A549 (cell line): ENCODE measurements at places on chromosomes 5 and 9. TPM values are rescaled to one million over a fixed set of nuclear protein-coding genes. Genes with fewer than 3 reads are reported as not detected.

The FAM200C gene
- 2.5 to 2.7 TPM (median 2.6 TPM) in 3 replicates for polyA plus RNA-seq

- peak; percentile 17 for DNase-seq
These were observed 37.9 kb downstream of the CYFIP2 start for GRCh38 chr5:157303667-157304327.

GRCh38 chr5:160702311-160702803 is 149.7 kb downstream of the ATP10B start:
- DNase-seq, result no peak

DNA sequence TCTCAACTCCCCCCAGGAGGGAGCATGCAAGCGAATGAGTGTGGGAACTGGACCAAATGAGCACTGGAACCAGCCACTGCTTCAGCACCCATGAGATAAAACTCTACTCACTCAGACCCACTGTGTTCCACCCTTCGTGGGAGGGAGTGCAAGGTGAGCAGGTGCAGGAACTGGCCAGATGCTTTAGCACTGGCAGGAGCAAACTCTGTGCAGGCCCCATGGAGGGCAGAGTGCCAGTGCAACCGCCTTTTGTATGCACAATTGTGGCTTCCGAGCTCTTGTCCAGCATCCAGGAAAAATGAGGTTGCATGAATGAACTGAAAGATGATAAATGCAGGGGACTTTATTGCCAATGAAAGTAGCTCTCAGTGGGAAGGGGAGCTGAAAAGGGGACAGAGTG is 67.4 kb upstream of the CCDC112 start:
- no peak for DNase-seq

GRCh38 chr9:111298731-111299598 is 31.1 kb downstream of the OR2K2 start:
- peak; percentile 16 for DNase-seq

The CDKN2B gene
- polyA plus RNA-seq, result not detected in 3 replicates
